ENCODE measurements at places on chromosomes 7 and 10.

GRCh38 chr10:109207361-109207760 lies 716.0 kb downstream of the XPNPEP1 start:
- DNase-seq: no peak

DNA sequence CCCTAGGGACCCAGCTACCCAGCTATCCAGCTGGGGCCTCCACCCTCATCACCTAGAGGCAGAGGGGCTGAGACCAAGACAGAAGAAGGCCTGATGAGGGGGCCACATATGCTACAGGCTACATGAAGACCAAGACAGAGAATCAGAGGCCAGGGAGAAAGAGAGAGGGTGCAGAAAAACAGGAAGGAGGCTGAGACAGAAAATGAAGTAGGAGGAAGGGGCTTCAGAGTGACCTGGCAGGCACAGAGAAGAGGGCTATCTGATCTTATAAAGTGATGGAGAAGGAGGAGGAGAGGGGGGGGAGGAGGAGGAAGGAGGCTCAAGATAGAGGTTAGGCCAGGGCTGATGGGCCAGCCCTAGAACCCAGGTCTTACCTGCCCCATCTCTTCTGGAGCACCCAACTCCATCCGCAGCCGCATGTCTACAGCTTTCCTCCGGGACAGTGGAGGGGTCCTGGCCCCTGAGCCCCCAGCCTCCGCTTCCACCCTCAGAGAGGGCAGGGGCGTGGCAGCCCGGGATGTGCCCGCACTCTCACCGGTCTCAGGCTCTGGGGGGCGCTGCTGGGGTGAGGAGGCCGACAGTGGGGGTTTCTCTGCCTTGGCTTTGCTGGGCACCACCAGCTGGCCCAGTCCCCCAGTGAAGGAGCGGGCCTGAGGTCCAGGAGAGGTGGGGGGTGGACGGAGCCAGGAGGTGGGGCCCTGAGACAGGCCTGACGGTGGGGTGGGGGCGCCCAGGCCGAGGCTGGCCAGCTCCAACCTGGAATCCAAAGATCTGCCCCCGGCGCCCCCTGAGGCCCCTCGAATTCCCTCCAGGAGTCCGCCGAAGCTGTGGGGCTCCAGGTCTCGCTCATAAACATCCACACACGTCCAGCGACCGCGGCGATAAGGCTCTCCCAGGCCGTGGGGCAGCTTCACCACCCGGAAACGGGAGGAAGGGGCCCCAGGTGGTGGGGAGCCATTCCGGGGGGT lies 1.8 kb downstream of the TSC22D4 start:
- DNase-seq: no peak

- no peak for DNase-seq
These were observed 143.4 kb upstream of the ADO start for GRCh38 chr10:62661143-62661542.

DNA sequence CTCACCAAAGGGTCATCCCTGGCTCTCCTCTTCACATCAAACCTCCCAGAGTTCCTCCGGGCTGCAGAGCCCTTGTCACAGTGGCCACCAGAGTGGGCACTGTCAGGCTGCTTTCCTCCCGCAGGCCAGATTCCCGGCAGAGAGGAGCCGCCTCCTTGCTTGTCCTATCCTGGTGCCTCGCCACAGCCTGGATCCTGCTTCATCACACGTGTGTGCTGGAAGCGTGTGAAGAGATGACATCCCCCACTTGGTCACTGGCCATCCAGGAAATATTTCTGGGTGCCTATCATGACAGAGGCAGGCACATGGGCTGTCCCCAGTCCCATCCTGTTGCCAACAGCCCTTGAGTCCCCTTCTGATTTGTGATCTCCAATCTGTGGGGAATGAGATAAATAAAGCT lies 15.0 kb downstream of the INSIG1 start:
- DNase-seq: no peak

DNA sequence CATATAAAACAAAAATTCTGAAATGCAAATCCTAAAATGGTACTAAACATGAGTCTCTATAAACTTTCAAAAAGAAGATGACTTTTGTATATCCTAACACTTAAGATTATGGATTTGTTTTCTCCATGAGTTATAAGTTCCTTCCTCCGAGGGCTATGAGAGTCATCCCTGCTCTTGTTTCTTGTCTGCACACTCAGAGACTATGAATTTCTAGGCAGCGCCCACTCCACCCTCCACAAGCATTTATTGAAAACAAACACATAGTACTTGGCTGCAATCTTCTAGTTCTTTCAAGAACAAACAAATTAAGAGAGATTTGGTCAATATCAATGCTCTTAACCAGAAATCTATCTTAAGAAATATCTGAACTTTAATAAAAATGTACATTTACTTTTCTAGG lies 211.7 kb downstream of the DKK1 start:
- no peak for DNase-seq
